Trophoblast cell (in vitro differentiated cells and primary cell): ENCODE measurements at places on chromosomes 1 and 21.

DNA sequence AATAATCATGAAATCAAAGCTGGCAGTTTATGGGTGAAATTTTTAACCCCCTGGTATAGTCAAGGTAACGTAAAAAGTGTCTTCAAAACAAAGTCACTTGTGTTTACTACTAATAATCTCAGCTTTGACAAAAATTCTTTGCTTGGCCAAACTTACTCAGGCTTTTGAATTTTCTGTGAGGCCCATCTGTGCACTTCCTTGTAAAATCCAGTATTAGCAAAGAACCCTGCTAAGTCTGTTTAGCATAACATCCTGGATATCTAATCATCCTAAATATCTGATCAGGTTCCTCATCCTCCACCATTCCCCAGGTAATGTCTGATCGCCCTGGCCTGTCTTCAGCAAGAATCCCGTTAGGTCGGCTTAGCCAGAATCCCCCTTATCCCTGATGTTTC is 3.0 kb downstream of the LYST start:
- no peak for DNase-seq

DNA sequence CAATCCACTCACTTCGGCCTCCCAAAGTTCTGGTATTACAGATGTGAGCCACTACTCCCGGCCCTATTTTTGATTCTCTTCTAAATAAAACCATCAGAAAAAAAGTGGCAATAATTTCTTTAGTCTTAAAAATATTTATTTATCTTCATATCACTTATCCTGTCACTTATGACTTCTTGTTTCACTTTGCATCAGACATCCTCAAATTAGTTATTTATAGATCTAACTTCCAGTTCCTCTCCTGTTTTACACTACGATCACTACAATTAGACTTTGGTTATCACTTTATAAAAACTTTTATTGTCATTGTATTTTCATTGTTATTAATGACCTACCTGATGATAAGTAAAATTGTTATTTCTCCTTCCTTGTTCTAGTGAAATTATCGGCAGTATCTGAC is 783.4 kb upstream of the BRINP3 start:
- no peak for DNase-seq

DNA sequence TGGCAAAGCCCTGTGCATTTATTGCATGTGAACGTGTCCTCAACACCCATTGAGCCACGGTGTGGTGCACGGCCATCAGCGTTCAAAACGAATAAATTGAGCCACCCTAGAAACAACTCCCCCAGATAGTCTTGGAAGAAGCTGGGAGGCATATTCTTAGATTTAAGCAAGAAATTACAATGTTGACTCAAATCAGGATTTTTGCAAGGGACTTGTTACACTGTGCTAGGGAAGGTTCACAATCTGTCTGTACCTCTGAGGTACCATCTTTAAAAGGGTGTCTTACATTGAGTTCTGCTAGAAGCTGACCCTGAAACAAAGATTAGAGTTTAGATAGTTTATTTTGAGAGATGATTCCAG is 16.2 kb downstream of the CD247 start:
- no peak for DNase-seq

- peak; percentile 63 for DNase-seq
These were observed 771 bp downstream of the RABGAP1L start for GRCh38 chr1:174160109-174160473.

DNA sequence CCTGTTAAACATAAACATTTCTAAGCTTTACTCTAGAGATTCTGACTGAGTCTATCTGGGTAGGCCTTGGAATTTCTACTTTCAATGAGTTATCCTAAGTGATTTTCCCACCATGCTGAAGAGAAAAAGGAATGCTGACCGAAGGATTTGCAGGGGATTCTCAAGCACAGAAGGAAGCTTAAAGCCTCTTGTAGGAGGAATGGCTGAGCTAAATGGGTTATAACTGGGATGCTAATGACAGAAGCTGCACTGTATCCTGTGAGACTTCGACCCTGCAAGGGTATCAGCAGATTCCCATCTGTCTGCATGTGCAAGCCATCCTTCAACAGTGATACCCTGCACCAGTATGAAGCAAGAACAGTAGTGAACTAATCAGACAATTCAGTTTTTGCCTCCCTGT is 35.4 kb downstream of the SLC35D1 start:
- DNase-seq, result no peak

- DNase-seq, result no peak
These were observed 1.4 kb upstream of the RBM15 start for GRCh38 chr1:110337704-110338308.

- no peak for DNase-seq
These were observed 65.7 kb downstream of the TLR5 start for GRCh38 chr1:223077247-223077833.
